ENCODE measurements at places on chromosomes 5 and 9.
A peak's percentile ranks its signal among the peaks of the same experiment; 100 is the strongest.

DNA sequence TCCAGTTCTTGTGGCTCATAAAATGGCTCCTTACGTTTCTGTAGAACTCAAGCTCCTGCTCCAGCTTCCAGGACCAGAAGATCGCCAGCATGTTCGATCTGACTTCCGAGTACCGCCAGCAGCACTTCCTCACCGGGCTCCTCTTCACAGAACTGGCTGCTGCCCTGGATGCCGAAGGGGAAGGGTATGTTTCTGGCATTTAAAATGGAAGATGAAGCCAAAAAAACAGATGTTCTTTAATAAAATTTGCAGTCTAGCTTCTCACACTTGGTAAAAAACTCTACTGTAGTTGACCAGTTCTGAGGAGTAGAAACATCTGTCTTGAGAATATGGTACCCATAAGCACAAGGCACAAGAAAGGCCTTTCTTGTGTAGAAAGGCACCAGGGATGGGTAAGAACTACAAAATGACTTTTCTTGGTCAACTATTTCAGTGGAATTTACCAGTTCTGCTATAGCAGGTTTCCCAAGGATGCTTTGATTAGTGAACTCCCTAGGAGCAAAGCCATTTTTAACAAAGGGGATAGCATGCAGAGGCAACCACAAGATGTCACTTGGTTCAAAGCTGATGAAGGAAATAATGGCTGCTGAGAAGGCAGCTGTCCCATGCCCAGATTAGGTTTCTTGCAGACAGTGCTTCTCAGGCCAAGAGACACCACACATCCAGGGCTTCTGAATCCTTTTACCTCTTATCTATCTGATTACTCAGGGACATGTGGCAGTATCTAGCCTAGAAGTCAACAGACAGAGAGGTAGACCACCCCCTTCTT, 192.4 kb downstream of the DOCK8 start:
- DNase-seq: no peak

DNA sequence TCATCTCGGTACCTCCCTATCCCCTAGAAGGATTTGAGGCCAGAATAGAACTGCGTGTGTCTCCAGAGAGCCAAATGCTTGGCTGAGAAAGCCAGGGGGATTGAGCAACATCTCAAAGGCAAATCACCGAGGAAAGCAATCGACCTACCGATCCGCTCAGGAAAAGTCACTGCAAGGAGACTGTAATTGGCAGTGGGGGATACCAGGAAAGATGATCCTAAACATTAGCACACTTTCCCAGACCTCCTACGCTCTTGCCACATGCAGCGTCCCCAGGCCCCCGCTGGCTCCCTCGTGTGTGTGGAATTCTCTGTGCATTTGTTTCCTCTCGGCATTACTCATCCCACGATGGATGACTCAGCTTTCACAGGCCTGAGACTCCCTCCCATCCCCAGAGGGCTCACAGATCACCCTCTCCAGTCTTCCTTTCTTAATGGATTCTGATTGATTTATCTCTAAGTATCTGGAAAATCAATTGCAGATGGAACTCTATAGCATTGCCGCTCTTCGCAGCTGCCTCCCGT, 82.2 kb upstream of the ICE1 start:
- no peak for DNase-seq

DNA sequence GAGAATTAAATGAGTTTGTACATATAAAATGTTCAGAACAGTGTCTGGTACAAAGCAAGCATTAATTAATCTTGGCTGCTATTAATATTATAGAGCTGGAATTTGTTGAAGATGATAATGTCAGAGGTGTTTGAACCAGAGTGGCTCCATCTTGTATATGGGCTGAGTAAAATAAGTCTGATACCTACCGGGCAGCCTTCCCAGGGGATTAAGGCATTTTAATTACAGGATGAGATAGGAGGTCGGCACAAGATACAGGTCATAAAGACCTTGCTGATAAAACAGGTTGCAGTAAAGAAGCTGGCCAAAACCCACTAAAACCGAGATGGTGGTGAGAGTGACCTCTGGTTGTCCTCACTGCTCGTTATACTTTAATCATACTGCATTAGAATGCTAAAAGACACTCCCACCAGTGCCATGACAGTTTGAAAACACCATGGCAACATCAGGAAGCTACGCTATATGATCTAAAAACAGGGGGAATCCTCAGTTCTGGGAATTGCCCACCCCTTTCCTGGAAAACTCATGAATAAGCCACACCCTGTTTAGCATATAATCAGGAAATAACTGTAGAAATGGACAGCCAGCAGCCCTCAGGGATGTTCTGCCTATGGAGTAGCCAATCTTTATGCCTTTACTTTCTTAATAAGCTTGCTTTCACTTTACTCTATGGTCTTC, 90.2 kb downstream of the PLK2 start:
- DNase-seq: no peak

DNA sequence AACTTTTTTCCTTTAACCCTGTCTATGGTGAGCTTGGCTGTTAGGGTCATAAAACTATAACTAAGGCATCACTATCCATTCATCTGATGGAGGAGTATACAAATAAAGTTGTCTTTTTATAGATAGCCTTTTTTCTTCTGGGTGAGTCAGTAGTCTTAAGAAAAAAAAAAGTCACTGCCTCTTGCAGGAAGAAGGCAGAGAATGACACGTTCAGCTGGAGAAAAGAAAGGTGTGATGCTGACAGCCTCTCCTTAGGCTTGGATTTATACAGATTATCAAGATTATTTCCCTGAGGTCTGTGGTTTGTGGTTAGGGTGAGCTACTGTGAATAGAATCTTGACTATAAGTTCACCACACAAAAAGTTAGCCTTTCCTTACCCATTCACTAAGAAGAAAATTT, 23.0 kb downstream of the EPB41L4B start:
- DNase-seq: no peak

DNA sequence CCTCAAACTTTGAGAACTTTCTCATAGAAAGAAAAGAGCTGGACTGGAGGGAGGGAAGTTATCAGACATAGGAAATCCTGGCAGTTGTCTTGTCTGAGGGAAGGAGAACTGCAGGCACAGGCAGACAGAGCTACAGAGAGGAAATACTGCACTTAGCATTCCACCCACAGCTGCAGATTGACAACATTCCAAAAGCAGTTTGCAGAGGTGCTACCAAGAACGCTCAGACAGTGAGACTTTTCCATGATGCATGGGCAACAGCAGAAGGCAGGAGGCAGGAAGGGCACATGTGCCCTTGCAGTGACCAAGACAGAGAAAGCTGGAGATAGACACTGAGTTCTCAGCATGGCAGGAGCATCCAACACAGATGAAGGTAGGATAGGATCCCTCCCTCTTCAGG, 327.5 kb upstream of the ZNF462 start:
- DNase-seq: no peak

DNA sequence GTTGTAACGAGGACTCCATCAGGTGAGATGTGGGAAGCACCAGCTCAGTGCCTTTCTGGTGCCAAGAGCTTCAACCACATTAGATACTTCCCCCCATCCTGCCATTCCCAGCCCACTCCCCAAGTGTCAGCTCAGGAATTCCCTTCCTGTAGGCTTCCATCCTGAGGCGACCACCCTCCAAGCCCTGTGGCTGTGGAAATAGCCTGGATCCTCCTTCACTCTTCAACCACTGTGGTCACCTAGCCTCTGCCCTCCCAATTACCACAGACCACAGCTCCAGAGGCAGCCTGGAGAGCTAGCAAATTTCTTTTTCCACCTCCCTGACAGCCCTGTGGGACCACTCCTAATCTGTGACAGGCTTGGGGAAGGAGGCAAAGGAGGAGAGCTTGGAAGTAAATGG, 219.8 kb upstream of the MAP3K1 start:
- DNase-seq: no peak

DNA sequence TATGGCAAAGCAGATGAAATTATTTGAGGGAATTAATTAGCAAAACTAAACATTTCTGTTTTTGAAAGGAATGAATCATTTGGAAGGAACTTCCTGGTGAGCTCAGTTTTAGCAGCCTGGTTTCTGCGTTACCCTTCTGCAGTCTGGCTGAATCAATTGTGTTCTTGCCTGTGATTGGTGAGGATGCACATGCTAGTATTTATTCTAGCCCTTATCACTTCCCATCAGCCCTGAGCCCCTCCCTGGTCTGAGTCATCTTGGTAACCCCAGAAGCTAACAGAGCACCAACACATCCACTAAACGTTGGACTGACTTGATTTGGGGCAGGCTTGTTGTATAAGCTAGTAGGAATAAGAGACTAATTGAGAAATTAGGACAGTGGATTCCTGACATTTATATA, 6.6 kb downstream of the TJP2 start:
- no peak for DNase-seq

DNA sequence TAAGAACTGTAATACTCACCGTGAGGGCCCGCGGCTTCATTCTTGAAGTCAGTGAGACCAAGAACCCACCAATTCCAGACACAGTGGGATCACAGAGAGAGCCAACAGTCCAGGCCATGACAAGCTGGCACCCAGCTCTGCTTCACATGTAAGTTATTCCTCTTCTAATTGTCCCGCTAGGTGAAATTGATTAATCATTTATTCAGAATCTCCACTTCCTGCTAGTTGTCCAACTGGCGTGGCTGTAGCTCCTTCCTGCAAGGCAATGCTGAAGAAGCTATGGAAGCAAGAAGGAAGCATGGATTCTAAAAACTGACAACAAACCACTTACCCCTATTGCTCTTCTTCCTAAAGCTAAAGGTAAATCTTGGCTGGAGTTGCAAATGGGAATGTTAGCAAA, 30.0 kb upstream of the GLRX start:
- no peak for DNase-seq

DNA sequence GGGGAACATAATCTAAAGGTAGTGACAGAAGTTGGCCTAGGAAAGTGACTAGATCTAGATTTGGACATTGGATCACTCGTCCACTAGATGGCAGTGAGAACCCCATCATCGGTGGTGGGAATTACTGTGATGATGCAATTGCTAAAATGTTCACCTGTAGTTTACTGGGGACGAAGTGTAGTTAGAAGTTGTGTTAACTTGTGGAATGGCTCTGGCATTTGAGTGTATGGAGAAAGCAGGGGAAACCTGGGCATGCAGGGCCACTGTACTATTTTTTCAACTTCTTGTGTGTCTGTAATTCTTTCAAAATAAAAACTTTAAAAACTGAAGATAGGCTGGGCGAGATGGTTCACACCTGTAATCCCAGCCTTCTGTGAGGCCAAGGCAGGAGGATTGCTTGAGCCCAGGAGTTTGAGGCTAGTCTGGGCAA, 75.5 kb downstream of the PHAX start:
- DNase-seq: peak; percentile 65

GRCh38 chr5:132050661-132051552, 9.5 kb upstream of the IL3 start:
- no peak for DNase-seq

GRCh38 chr5:178108966-178109365, 4.4 kb upstream of the N4BP3 start:
- no peak for DNase-seq

DNA sequence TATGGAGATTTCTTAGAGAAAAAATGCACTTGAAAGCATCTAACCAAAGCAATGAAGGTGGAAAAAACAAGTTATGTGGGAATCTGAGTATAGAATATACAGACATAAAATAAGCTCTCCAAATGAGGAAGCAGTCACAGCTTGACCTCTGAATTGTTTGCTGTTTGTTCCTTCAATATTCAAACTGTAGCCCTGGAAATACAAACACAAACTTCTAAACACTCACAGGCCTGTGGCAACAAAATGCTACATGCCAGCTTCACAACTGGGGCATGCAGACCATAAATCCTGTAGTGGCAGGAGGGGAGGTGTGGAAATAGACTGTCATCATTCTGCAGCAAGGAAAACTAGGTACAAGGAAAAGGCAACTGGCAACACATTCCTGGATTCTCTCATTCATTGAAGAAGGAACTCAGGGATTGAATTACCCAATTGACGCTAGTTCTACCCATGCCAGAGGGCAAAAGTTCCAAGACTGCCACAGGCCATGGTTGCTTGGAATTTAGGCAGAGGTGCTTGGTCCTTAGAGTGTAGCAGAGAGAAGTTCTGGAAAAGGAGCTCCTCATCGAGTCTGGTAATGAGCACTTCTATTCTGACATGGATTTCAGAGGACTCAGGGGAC, 349.6 kb downstream of the PDE4D start:
- DNase-seq: peak; percentile 85

GRCh38 chr9:98707166-98708102, 1.3 kb downstream of the GABBR2 start:
- peak; percentile 26 for DNase-seq

DNA sequence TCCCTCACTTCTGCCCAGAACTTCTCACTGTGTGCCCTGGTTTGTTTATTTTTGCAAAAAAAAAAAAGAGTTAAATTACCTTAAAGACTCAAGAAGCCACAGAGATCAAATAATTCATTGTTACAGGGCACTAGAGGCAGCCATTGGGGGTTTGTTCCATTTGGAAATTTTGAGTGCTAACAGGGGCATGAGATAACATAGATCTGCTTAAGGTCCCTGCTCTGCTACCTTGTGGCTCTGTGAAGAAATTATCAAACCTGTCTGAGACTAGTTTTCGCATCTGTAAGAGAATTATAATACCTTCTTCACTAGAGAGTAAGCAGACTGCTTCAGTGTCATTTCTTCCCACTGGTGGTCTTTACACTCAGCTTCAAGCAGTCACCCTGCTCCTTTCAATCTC, 394 bp downstream of the TLR4 start:
- no peak for DNase-seq

DNA sequence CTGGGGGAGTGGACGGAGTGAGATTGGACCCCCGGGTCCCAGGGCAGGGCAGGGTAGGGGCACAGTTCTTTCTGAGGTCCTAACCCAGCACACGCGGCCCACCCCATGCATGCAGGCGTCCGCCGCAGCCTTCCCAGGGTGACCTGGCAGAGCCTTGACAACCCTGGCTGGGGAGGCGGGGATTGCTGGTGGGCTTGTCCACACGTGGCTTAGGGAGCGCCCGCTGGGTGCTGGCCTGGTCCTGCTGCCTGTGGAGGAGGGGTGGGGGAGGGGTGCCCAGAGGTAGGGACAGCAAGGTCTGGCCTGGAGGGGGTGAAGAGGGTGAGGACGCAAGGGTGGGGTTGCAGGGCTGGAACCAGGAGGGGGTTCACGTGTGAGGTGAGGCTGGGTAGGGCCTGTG, 6.0 kb downstream of the RXRA start:
- no peak for DNase-seq

DNA sequence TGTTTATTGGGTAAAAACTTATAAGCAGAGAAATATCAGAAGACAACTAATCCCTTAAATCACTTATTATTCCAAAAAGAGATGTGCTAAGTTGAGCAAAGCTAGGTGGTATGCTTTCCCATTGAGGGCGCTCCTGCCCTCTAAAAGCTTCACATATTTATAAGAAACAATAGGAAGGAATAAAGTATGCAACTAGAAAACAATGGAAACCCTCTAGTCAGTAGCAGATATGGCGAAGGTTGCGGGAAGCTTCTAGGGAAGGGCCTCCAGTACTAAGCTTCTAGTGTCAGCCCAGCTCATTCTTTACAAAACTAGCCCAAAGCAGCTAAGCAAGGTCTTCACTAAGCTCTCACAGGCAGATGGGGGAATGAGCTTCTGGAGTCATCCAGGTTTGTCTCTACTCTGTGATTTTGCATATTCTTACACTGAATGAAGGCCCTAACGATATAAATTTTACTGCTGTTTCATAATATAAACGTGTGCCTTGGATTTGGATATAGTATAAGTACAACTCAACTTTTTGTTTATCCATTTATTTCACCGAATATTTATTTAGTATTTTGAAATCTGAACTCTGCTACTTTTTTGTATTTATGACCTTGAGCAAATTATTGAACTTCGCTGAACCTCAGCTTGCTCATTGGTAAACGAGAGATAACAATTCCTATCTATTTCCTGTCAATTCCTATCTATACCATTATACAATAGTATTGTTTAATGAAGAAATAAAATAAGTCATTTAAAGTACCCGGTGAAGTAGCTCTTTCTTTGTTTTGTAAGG, 571.4 kb downstream of the ELAVL2 start:
- DNase-seq: no peak
